ENCODE measurements at places on chromosomes 11 and 22.

GRCh38 chr11:6841694-6842093 is 3.8 kb upstream of the OR10A5 start:
- no peak for DNase-seq

DNA sequence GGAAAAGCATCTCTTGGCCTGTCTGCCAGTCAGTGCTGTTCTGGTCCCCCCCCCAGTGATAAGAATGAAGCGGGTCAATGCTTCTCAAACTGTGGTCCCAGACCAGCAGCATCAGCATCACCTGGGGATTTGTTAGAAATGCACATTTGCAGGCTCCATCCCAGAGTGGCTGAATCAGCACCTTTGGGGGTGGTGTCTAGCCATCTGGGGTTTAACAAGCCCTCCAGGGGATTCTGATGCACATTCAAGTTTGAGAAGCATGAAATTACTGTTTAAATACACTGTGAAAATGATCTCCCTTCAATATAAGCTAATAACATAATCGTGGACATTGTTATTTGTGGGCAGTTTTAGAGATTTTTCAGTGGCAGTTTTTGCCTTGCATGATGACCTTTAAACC is 133.5 kb downstream of the MYO18B start:
- DNase-seq, result no peak

GRCh38 chr11:86800076-86800959 is at the start of gene PRSS23:
TSS of gene PRSS23 (plus strand) at chr11:86800542. CDS start at chr11:86807644, 7,102 bp downstream.
- no peak for DNase-seq

DNA sequence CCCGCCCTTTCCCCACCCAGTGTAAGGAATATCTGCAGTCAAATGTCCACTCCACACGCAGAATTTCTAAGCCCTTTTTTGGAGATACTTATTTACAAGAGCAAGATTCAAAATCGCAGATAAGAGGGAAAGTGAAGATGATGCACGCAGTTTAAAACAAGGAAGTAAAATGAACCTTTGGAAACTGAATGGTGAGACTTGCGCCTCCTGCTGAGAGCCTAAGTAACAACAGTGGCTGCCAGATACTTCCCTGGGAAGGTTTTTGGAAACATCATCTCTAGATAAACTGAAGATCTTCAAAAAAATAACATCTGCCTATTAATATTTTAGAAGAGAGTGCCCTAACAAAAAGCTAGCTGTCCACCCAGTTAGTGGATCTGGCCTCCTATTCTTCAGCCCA is 963.1 kb upstream of the FAT3 start:
- no peak for DNase-seq

- no peak for DNase-seq
These were observed 74.0 kb upstream of the PHF21B start for GRCh38 chr22:45083659-45084305.

DNA sequence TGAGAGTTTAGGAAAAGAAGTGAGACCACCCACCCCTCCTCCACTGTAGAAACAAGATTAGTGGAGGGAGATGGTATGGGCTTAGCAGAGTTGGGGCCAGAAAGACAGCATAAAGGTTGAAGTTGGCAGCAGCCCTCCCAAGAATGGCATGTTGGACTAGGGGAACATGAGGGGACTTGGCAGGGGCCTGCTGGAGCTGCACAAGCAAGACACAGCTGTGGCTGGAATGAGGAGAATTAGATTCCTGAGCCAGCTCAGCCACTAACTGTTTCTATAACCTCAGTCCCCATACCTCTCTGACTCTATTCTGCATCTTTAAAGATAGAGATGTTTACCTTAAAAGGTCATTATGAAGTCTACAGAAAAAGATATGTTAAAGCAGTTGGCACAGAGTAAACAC is 13.2 kb downstream of the MAP6 start:
- DNase-seq, result no peak

GRCh38 chr11:58564231-58564630 is 11.4 kb downstream of the LPXN start:
- no peak for DNase-seq

DNA sequence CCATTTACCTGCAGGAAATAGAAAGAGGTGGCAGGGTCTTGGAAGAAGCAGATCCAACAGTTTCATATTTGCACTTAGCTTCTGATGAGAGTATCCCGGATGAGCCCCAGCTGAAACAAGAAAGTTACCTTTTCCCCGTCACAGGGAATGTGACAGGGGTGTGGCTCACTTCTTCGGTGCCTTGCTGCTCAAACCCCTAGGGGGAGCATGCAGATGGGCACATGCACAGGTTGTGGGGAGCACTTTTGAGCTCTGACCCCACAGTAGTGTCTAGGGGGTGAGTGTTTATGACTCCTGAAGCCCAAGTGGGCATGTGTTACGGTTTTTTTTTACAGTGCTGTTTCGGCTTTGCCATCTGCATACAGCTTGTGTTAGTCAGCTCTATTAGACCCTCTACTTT is 1221.0 kb downstream of the JRKL start:
- DNase-seq, result no peak

- DNase-seq, result no peak
These were observed 77.0 kb downstream of the RPL27A start for GRCh38 chr11:8759634-8760033.

GRCh38 chr11:33976495-33977199 is 74.9 kb upstream of the CAPRIN1 start:
- no peak for DNase-seq

GRCh38 chr11:6799402-6799801 is at the start of gene OR6A2:
TSS of gene OR6A2 (minus strand) at chr11:6799689. CDS start at chr11:6795708, 3,981 bp downstream.
- DNase-seq, result no peak

- DNase-seq, result no peak
These were observed 1462.3 kb downstream of the BRD1 start for GRCh38 chr22:48365386-48365785.

GRCh38 chr11:113184498-113184897 is 129.9 kb upstream of the TTC12 start:
- DNase-seq, result no peak

GRCh38 chr11:107777110-107777509 is 65.3 kb upstream of the SLN start:
- no peak for DNase-seq

- DNase-seq, result no peak
These were observed 38.4 kb upstream of the EMID1 start for GRCh38 chr22:29167032-29167911.

GRCh38 chr11:64917663-64917995 is 620 bp upstream of the ATG2A start:
- DNase-seq, result no peak

DNA sequence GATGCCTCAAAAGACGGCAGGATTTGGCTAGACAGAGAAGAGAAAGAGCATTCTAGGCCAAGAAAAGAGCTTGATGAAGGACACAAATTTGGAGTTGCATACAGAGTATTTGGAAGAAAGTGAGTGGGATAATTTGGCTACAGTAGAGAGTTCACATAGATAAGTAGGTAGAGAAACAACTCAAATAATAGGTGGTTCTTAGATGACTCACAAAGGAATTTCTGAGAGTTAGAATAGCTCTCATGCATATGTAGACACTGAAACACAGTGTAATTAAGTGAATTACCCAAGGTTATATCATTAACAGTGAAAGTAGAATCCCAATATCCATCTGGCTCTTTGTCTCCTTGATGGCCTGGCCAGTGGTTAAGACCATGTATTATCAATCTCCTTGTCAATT is 228.6 kb upstream of the DDI1 start:
- DNase-seq, result no peak

- no peak for DNase-seq
These were observed 12.4 kb upstream of the SERPIND1 start for GRCh38 chr22:20761536-20761935.

GRCh38 chr11:47271961-47272661 is 2.2 kb downstream of the MADD start:
- no peak for DNase-seq

- no peak for DNase-seq
These were observed 1497.7 kb downstream of the TBC1D22A start for GRCh38 chr22:48259991-48260670.

GRCh38 chr22:23396362-23397007 is 183.6 kb downstream of the IGLL1 start:
- DNase-seq, result no peak

- no peak for DNase-seq
These were observed 18.1 kb downstream of the DRD4 start for GRCh38 chr11:655036-655726.

DNA sequence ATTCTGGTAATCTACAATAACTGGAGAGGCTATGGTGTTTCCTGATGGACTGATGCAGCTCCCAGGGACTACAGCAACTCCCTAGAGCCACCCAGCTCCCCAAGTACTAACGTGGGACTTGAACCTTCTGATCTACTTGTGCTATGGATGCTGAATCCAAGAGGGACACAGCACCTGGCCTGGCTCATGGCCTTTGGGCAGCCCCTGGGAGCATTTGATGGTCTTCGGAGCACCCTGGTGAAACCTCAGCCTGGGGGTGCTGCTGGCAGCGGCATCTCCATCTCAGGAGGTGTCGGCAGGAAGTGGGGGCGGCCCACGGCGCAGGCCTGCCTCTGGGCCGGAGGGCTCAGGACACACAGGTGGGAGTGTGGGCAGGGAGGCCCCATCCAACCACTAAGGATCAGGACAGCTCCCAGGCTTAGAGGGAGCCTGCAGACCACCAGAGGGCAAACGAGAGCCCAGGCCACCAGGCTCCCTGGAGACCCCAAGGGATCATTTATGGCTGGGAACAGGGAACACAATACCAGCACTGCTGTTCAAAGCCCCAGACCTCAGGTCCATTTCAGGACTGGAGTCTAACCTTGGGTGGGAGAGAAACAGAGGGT is 8.7 kb downstream of the EHD1 start:
- no peak for DNase-seq

DNA sequence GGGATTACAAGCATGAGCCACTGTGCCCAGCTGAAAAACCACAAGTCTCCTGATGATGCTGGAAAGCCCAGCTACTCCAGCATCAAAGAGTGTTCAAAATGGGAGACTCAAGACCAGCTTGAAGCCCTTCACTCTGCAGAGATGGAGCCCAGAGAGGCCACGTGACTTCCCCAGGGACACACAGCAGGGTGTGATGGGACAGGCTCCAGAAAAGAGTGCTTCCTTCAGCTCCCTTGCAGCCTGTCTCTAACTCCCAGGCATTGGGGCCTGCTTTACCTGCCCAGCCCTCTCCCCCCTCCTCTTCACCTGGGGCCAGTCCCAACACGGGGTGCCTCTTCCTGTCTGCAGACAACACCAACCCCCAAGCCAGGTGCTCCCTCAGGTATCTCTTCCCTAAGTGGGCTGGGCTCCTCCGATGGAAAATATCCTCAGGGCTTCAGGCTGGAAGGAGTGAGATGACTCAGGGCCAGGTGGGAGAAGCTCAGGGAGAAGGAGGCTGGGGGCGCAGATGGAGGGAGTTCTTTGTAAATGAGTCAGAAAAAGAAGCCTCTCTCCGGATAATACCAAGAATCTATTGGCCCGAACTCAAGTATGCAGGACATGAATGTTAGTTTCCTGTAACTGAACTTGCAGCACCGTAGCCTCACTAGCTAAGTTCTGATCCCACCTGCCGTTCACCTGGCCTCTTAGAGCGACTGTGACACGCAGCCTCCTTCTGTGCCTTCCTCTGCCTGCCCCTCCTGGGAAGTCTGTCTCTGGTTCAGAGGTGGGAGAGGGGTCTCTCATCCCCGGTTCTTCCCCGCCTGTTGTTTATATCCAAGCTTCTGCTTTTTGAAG is 326.6 kb downstream of the MN1 start:
- DNase-seq, result no peak
